ENCODE measurements at places on chromosomes 7 and 10.

- DNase-seq = peak; percentile 36
Observed at GRCh38 chr10:30873411-30873810, 158.3 kb downstream of the ZNF438 start.

GRCh38 chr7:13907831-13908230, 81.6 kb downstream of the ETV1 start:
- DNase-seq = no peak

DNA sequence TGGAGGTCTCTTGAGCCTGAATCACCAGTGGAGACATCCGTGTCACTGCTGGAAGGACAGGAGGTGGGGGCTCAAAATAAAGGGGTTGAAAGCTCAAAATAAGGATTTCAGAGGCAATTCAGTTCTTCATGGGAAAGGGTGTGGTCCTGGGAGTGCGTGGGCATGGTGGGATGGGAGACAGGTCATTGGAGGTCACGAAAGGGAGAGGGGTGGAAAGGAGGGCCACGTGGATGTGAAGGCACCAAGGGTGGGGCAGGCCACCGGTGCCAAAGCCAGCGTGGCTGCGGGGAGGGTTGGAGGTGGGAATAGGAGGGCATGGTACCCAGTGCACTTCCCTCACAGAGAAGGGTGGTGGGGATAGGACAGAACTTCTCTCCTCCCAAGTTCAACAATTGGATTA, 59.7 kb downstream of the HTR5A start:
- DNase-seq = no peak

GRCh38 chr10:107498983-107499382, 334.5 kb upstream of the SORCS1 start:
- DNase-seq = no peak

- DNase-seq = no peak
Observed at GRCh38 chr10:124025152-124025551, 68.2 kb downstream of the CHST15 start.

- no peak for DNase-seq
Observed at GRCh38 chr7:80249619-80250295, 115.1 kb downstream of the GNAI1 start.

GRCh38 chr7:100156331-100157068, 2.0 kb downstream of the TRAPPC14 start:
- DNase-seq = no peak

GRCh38 chr10:44776181-44776580, 135.0 kb upstream of the TMEM72 start:
- no peak for DNase-seq

GRCh38 chr10:32687116-32687515, 241.2 kb downstream of the CCDC7 start:
- DNase-seq = no peak

DNA sequence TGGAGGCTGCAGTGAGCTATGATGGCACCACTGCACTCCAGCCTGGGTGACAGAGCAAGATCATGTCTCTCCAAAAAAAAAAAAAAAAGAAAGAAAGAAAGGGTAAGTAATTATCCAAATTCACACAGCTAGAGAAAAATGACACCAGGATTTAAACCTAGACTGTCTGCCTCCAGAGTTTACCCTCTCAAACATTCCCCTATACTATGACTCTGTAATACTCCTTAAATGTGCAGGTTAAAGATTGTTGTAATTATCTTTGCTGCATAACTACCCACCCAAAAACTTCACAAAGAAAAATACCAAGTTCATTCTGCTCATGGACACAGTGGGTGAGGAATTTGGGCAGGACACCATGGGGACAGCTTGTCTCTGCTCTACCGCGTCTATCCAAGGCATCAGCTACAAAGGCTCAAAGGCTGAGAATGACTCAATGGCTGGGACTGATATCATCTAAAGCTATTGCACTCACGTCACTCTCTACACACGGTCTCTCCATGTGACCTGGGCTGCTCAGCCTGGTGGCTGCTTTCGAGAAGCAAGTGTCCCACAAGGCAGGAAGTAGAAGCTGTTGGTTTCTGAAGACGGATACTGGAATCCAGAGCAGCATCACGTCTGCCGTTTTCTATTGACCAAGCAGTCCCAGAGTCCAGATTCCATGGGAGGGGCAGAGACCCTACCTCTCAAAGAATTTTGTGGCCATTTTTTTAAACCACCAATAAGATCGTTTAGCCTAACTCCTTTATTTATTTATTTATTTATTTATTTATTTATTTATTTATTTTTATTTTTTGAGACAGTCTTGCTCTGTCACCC, 185.7 kb upstream of the AUTS2 start:
- DNase-seq = peak; percentile 94

DNA sequence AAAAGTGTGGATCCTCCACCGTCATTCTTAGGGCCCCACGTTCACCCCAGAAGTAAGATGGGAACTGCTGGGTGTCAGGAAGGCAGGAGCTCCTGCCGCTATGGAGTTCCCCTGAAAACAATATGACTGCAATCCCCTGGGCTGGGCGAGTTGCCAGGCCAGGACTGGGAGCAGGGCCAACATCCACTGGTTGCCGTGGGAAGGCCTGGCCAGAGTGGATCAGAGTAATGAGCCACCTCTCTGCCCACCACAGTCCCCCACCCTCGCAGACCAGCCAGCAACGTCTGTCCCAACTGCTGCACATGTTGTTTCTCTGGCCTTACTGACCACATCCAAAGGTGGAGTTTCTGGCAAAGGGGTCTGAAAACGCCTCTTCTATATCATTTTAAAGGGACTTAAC, 86.6 kb downstream of the STRA8 start:
- peak; percentile 33 for DNase-seq

DNA sequence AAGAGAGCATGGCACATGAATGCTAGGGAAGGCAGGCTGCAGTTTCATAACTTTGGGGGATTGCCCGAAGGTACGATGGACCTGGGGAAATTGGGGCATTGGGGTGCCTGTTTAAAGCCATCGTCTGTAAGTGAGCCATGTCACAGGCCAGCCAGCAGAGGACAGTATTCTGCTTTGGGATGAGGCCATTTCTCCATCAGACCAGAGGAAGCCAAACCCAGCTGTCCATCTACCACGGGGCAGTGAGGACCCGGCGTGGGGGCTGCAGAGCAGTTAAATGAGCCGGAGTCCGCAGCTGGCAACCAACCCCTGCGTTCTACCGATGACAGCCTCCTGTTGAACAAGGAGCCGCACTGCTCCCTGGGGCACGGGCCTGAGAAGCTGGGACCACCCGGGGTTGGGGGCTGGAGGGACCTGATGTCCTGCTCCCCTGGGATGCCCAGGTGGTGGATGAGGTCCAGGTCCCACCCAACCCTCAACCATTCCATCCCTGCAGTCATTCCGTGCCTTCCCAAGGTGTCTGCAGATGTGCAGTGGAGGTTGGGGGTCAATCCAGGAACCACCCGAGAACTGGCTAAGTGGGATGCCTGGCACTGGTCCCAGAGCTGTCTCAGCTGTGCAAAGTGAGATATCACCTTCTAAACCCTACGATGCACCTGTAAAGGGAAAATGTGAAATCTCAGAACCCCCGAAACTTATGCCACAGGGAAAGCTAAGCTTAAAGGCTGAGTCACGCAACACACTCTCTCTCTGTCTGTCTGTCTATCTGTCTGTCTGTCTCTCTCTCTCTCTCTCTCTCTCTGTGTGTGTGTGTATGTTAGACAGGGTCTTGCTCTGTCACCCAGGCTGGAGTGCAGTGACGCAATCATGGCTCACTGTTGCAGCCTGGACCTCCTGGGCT, 12.1 kb upstream of the RHBDD2 start:
- DNase-seq = peak; percentile 77

GRCh38 chr10:57785546-57785945, 482.1 kb downstream of the IPMK start:
- DNase-seq = no peak

- no peak for DNase-seq
Observed at GRCh38 chr7:22660732-22661131, 66.3 kb upstream of the IL6 start.

GRCh38 chr10:68598978-68599770, 39.0 kb downstream of the TET1 start:
- DNase-seq = peak; percentile 41

DNA sequence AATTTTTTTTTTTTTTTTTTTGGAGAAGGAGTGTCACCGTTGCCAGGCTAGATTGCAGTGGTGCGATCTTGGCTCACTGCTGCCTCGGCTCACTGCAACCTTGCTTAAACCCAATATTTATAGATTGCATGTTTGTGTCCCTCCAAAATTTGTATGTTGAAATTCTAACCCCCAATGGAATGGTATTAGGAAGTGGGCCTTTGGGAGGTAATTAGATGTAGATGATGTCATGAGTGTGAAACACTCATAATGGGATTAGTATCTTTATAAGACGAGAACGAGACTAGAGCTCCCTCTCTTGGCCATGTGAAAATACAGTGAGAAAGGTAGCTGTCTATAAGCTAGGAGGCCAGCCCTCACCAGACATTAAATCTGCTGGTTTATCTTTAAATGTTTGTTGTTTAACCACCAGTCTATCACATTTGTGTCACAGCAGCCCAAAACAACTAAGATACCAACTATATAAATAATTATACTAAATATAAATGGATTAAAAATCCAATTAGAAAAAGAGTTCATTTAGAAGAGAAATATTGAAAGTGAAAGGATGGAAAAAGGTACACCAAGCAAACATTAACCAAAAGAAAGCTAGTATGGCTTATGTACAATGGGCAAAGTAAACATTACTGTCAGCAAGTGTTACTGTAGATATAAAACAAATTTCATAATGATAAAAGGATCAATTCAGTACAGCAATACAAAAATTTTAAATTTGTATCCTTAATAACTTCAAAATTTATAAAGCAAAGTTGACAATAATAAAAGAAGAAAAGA, 9.3 kb downstream of the TCAF1 start:
- peak; percentile 30 for DNase-seq

DNA sequence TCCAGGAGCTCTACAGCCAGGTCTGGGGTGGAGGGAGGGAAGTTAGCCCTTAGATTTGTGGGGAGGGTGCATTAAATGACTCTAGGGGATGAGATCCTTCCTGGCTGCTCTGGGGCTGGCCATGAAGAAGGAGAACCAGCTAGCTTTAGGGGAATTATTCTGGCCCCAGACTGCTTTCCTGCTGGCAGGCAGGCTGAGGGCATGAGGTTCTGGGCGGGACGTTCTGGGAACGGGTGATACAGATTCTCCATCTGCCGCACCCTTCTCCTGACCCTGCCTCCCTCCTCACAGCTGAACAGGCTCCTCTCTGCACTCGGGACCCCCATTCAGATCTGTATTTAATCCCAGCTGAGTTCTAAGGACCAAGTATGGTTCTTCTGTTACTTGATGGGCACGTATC, 23.9 kb downstream of the GOLGA7B start:
- peak; percentile 56 for DNase-seq

GRCh38 chr7:22220941-22221340, 136.0 kb downstream of the RAPGEF5 start:
- no peak for DNase-seq

- no peak for DNase-seq
Observed at GRCh38 chr7:121261207-121261884, 67.5 kb upstream of the WNT16 start.

- DNase-seq = peak; percentile 99
Observed at GRCh38 chr10:110221721-110222261, 14.4 kb downstream of the MXI1 start.
